Heart left ventricle (tissue), 16 donors: ENCODE measurements at places on chromosomes 3 and 15. TPM values are rescaled to one million over a fixed set of nuclear protein-coding genes. Genes with fewer than 3 reads are reported as not detected.
A peak's percentile ranks its signal among the peaks of the same experiment; 100 is the strongest.

Gene TMEM212
- total RNA-seq = not detected

Gene LRRFIP2
- 161 TPM for total RNA-seq

Gene CCDC9B
- total RNA-seq = 54.1 TPM

Gene TTLL13
- 0.13 TPM for total RNA-seq

DNA sequence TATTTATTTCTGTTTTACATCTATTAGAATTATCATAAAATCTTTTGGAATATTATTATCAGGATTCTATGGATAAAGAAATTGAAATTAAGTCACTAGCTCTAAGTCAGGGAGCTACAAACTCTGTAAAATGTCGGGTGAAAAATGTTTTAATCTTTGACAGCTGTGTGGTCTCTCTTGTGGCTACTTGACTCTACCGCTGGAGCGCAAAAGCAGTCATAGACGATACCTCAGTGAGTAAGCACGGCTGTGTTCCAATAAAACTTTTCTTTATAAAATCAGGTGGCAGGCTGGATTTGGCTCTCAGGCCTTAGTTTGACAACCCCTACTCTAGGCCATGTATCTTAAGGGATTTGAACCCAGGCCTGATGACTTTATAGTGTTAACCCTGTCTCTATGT, 88.5 kb upstream of the PFN2 start:
- DNase-seq = no peak

- no peak for DNase-seq
Observed at GRCh38 chr3:193554811-193555210, at the start of gene ATP13A4. Gene ATP13A4 (minus strand): TSS chr3:193554895. CDS start chr3:193554799, 96 bp downstream.

DNA sequence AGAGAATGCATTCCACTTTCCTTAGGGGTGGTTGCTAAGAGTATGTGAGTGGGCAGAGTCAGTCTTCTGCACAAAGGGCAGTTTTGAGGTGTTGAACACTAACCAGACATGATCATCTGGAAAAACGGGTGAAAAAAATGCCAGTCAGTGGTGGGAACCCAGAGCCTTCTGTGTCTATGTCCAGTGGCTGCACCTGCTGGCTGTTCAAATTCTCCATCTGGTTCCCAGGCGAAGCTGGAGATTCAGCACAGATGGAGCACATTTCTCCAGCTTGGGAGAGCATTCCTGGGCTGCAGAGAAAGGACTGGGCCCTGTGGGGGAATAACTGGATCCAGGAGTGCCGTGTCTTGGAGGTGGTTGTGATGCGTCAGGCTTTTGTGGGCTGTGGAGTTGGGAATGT, 74.1 kb downstream of the TRAK1 start:
- no peak for DNase-seq

DNA sequence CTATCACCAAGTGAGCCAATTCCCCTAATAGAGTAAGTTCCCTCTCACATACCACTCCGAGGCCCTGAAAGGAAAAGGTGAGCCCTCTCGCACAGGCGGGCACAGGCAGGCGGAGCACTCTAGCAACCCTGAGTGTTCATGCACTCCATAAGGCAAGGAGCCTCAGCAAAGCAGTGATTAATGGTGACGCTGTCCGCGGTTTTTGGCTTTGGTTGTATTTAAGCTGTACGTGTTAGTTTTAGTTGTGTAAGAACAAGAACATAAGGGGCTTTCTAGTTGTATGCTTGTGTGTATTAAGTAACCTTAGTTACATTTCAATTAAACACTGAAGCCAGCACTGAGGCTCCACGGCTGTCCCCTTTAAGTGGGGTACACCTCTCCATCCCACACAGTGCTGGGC, 33.1 kb downstream of the KLHL25 start:
- DNase-seq = no peak

- no peak for DNase-seq
Observed at GRCh38 chr3:27556887-27557286, 72.7 kb upstream of the SLC4A7 start.

GRCh38 chr3:140756240-140757016, 78.6 kb downstream of the TRIM42 start:
- DNase-seq = no peak

- DNase-seq = no peak
Observed at GRCh38 chr15:64205202-64205601, 42.4 kb upstream of the PPIB start.

DNA sequence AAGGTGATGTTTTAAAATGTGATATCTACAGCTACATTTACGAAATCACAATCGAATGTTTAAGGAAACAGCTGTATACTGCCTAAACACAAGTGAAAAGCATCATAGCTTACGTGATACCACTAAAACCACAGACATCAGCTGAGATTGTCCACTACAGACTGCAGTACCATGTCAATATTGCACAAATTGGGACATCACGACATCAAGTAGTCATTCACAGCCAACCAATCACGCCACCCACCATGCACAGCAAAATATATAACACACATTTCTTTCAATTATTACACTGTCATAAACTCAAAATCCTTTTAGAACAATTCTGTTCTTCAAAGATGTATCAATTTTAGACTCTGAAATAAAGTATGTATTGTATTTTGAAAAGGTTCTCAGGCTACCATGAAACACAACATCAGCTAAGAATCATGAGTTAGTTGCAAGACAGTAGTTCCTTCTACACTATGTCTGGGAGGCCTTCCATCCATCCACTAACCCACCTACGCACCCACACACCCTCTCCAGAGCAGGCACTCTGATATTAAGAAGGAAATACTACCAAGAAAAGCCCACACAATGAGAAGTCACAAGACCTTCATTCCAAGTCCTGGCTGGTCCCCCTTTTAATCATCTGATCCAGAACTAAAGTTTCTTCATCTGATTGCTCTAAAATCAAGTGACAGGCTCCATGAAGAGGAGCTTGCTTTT, 3.1 kb downstream of the DMXL2 start:
- DNase-seq = no peak

DNA sequence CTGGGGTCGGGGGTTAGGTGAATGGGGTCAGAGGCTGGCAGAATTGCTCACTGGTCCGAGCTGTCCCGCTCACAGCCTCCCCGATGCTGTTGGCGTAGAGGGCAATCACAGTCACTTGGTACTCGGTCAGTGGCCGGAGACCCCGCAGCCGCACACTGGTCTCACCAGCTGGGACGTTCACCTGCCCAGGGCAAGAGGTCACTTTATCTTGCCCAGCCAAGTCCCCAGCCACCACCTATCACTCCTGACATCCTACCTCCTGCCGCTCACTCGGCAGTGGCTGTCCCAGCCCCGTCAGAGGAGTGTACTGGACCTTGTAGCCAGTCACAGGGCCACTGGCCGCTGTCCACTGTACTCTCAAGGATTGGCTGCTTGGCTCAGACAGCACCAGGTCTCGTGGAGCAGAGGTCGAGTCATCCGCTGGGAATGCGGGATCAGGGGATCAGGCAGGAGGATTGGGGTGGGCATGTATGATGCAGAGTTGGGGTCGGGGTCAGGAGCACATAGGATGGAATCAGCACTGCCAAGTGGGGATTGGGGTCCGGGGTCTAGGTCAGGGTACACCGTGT, 2.5 kb downstream of the COL7A1 start:
- no peak for DNase-seq

DNA sequence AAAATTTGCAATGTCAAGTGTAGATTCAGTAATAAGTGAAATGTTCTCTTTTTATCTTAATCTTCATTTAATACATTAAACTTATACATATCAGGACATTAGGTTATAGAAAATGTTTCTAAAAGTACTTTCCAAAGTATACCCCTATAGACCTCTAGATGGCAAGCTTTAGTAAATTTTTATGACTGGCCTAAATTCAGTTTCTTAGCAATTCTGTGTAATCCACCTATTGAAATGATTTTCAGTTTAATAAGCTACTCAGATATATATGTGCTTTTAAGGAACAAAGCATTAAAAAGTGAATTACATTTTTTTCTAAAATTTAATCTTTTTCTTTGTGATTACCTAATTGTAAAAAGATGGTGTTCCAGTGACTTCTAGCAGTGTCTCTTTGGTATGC, 342.2 kb downstream of the GBE1 start:
- DNase-seq = no peak

DNA sequence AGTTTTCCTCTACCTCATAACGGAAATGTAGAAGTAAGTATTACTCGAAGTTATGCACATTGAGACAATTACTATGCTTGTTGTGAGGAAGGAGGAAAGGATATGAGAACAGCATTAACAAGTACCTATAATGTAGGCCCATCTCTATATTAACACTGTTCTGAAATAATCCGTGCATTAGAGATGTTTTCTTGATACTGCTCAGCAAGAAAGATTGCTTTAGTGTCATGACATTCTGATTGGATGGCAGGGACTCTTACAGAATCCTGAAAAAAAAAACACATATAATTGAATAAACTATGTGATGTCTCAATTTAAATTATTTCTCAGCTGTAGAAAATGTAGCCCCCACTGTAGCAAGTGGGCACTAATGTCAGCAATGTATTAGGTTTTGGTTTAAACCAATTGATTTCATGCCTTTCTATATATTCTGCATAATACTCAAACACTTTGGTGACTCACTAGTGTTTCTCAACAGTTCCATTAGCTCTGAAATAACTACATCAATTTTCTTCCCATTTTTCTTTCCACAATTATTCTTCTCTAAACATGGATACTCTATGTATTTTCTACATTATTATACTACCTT, 598.3 kb upstream of the BCHE start:
- DNase-seq = no peak

GRCh38 chr15:91549581-91549980, 303.9 kb upstream of the SLCO3A1 start:
- DNase-seq = no peak

GRCh38 chr15:52030010-52030409, 11.0 kb downstream of the MAPK6 start:
- DNase-seq = no peak

GRCh38 chr15:58498821-58499580, 67.2 kb downstream of the LIPC start:
- DNase-seq = no peak

DNA sequence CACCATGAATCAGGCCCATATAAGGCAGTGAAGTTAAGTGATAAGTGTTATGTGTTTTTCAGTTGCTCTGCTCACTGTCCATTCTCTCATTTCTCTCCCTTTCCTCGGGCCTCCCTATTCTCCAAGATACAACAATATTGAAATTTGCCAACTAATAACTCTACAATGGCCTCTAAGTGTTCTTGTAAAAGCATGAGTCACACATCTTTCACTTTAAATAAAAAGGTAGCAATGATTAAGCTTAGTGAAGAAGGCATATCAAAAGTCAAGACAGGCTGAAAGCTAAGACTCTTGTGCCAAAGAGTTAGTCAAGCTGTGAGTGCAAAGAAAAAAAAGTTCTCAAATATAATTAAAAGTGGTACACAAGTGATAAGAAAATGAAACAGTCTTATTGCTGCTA, 675.4 kb downstream of the OTOL1 start:
- no peak for DNase-seq

DNA sequence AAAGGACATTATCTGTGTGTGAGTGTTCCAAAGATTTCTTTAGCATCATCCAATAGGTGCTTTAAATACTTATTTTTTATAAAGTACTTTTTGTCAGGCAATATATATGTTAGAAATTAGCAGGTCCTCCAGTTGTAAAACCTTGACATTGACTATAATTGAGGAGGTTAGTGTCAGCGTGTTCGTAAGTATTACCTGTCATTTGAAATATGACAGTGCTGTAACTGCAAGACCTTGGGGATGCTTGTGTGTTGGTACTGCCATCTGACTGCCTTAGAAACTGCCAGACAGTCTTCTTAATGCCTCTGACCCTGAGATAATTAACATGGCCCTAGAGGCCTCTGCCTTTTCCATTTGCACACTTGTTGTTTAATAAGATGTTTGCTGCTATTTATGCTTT, 170.7 kb downstream of the NAALADL2 start:
- no peak for DNase-seq

GRCh38 chr15:94277485-94277884, 46.1 kb downstream of the MCTP2 start:
- DNase-seq = no peak

DNA sequence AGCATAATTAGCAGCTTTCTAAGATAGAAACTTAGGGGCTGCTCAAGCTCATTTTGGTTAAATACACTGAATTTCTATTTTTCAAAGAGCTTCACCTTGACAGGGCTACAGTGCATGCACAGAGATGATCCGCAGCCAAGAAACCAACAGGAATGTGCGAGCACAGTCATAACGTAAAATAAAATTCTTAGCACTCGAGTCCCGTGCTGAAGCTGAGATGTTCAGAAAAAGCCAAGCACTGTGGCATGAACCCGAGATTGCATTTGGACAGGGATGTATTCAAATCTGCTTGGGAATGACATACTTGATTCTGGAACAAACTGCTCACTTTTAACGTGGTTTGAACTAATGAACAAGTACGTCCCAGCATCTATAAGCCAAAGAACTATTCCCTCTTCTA, 340.3 kb downstream of the FOXP1 start:
- DNase-seq = no peak

DNA sequence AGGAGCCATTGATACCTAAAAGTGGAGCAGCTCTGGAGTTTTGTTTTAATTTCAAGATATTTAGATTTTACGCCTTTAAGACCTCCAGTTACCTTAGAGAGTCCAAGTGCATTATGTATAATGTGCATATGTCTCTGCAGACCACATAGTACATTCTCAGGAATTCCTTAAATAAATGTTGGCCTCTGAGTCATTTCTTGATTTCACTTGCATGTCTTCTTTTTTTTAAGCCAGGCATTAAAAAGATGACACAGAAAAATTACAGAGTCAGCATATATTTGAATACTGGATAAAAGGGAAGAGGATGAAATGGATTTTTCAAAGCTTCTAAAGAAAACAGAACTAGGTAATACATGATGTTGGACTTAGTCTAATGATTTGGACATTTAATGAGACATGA, 125.2 kb downstream of the TMCO5A start:
- no peak for DNase-seq

GRCh38 chr3:87987952-87988351, 70.9 kb downstream of the CGGBP1 start:
- DNase-seq = no peak

DNA sequence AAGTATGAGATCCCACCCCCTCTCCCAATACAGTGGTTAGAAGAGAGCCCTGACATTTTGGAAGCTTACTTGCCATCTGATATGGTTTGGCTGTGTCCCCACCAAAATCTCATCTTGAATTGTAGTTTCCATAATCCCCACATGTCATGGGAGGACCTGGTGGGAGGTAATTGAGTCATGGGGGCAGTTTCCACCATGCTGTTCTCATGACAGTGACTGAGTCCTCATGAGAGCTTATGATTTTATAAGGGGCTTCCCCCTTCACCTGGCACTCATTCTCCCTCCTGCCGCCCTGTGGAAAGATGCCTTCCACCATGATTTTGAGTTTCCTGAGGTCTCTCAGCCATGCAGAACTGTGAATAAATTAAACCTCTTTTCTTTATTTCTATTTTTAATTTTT, 28.8 kb upstream of the HES1 start:
- DNase-seq = no peak

GRCh38 chr3:189773056-189773455, 141.9 kb downstream of the TP63 start:
- no peak for DNase-seq

- peak; percentile 32 for DNase-seq
Observed at GRCh38 chr3:100941041-100941440, 52.2 kb downstream of the ABI3BP start.

DNA sequence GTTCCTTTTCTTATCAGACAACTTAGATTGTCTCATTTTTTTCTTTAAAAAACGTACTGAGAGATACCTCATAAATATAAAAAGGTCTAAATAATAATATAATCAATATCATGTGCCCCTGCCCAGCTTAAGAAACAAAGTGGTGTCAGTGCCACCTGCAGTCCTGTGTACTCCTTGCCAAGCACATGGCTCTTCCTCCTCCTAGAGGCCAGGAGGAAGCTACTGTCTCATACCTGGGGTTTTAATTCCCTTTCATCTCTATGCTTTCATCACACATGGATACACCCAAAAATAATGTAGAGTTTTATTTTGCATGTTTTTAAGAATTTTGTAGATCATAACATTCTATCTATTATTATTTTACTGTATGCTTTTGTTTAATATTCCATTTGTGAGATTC, 98.6 kb upstream of the C15orf61 start:
- no peak for DNase-seq
